ENCODE measurements at places on chromosomes 4 and X.

- no peak for DNase-seq
These were observed 991.8 kb upstream of the SLIT2 start for GRCh38 chr4:19259920-19260319.

DNA sequence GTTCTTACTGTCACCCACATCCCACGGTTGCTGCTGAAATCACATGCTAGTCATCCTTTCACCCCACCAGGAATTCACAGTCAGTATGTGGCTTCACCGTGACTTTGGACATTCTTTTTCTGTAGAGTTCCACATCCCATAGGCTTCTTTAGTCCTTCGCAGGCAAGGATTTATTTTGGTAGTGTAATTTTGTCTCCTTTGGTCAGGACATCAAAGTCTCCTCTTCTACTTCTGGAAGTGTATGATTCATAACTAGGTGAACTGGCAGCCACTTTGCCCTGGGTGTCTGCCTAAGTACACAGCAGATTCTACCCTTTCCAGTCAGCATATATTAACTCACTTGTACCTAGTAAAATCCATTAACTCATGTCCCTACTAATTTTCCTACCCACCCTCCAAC, 38.3 kb upstream of the MMAA start:
- no peak for DNase-seq

- no peak for DNase-seq
These were observed 30.8 kb upstream of the CD40LG start for GRCh38 chrX:136616987-136617685.

- DNase-seq, result no peak
These were observed 732.5 kb downstream of the ARAP2 start for GRCh38 chr4:35511851-35512250.

GRCh38 chr4:125105561-125105960, 209.2 kb upstream of the FAT4 start:
- DNase-seq, result no peak

DNA sequence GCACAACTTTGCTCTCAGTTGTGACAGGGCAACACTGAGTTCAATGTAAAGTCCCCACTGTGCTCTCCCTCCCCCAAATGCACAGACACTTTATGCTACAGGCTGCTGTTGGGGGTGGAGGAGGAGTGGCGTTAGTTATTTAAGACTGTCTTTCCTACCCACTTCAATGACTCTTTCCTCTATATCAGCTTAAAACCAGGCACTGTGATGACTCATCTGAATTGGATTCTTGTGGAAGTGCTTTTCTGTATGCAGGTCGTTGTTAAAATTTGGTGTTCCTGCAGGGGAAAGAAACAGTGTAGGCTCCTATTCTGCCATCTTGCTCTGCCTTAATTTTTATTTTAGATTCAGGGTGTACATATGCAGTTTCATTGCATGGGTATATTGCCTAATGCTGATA, 1157.2 kb upstream of the ADGRL3 start:
- DNase-seq, result no peak

Measured in non-pigmented ciliary epithelial cell (primary cell).